ENCODE measurements at places on chromosomes 5 and 9.

GRCh38 chr9:70291446-70291845 lies 32.7 kb downstream of the SMC5 start:
- DNase-seq: no peak

DNA sequence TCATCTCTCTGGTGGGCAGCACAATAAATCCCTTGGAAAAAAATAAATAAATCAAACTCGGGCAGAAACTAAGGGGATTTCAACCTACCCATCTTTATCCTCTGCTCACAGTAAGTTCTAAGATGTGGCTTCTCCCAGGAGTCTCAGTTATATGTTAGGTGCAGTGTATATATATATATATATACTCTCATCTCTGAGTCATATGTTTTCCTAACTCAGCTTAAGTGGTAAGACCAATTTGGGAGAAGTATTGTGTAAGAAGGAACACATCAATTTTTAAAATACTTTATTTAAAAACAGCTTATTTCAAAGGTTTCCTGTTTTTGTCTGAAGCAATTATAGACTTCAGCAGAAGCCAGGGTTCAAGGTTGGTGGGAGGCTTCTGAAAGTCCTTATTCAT lies 20.3 kb upstream of the OSMR start:
- peak; percentile 81 for DNase-seq

- peak; percentile 33 for DNase-seq
Observed at GRCh38 chr5:53944981-53945380, 365.4 kb downstream of the ARL15 start.

DNA sequence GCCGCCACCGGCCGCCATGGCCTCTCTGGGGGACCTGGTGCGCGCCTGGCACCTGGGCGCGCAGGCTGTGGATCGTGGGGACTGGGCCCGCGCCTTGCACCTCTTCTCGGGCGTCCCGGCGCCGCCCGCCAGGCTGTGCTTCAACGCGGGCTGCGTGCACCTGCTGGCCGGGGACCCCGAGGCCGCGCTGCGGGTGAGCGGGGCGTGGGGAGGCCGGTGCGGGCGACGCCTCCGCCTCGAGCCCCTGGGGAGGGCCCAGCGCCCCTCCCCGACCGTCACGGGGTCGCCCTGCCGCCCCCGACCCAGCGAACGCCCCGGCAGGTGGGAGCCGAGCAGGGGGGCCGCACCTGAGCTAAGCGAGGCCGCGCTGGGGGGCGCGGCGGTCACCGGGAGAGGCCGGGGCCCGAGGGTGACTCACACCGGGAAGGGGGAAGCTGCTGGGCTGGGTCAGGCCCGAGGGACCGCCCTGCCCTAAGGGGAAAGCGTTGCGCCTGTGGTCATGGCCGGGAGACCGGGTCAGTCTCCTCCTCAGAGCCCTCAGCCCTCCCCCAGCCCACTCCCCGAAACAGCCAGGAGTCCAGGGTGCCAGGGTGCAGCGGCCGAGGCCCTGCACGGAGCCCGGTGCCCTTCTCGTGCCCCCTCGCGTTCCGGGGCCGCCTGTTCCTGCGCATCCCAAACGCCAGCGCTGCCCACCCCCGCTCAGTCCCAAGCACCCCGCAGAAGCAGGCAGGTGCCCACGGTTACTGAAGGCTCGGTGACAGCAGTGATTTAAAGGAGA lies 510 bp downstream of the NOXA1 start:
- DNase-seq: no peak

- DNase-seq: no peak
Observed at GRCh38 chr5:33764786-33765185, 127.0 kb downstream of the ADAMTS12 start.

- peak; percentile 34 for DNase-seq
Observed at GRCh38 chr5:175718401-175719108, 60.7 kb downstream of the HRH2 start.

DNA sequence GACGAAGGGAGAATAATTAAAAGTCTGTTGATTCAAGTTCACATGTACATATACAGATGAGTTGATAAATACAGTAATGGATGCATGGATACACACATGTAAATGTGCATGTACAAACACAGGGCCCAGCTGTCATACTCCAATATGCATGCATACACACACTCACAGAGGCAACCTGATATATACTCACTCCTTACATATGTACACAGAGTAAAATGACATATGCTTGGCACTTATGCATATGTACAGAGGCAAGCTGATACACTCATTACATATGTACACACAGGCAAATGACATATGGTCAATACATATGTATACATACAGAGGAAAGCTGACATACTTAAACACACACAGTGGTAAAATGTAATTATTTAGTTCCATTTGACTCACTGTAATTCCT lies 7.2 kb upstream of the TMEFF1 start:
- DNase-seq: no peak

GRCh38 chr9:108897324-108898096 lies 35.4 kb downstream of the ACTL7A start:
- no peak for DNase-seq
